ENCODE measurements at places on chromosomes 3 and 15.
A peak's percentile ranks its signal among the peaks of the same experiment; 100 is the strongest.

- no peak overlapping the region for H3K4me3 ChIP-seq
- no peak overlapping the region for H3K27ac ChIP-seq
- H3K4me1 ChIP-seq, result no peaks in the 10 kb centered on the region
- DNase-seq, result no peak
Measured at GRCh38 chr3:99287876-99288275, 350.5 kb upstream of the COL8A1 start.

GRCh38 chr3:32203854-32204253, 34.6 kb upstream of the CMTM8 start:
- no peak for DNase-seq
- no peak overlapping the region for H3K27ac ChIP-seq
- no peak overlapping the region for H3K4me3 ChIP-seq

DNA sequence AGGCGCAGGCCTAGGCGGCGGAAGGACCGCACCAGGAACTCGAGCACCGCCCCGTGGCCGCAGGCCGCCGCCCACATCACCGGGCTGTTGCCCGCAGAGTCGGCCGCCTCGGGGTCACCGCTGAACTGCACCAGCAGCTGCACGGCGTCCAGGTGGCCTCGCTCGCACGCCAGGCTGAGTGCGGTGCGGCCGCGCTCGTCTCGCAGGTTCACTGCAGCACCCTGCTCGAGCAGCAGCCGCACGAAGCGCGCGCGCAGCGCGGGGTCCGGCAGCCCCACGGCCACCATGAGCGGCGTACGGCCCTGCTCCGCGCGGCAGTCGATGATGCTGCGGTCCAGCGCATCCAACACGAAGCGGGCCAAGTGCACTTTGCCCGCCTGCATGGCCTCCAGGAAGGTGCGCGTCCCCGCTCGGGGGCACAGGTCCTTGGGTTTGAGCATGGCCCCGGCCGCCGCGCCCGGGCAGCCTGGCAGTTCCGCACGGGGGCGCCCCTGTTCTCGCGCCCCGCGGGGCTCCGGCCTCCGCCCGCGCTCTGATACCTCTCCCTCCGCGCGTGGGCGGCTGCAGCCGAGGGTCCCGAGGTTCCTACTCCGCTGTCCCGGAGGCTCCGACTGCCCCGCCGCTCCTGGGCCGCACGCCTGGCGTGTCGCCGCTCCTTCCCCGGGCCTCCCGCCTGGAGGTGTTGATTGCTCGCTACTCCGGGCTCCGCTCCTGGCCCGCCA, 556 bp downstream of the ANKRD63 start:
- H3K27ac ChIP-seq, result no peak overlapping the region
- DNase-seq, result peak; percentile 78
- H3K4me1 ChIP-seq, result peaks cover 2% of the 10 kb centered on the region
- no peaks in the 10 kb centered on the region for H3K36me3 ChIP-seq
- H3K27me3 ChIP-seq, result peaks cover 49% of the 10 kb centered on the region

DNA sequence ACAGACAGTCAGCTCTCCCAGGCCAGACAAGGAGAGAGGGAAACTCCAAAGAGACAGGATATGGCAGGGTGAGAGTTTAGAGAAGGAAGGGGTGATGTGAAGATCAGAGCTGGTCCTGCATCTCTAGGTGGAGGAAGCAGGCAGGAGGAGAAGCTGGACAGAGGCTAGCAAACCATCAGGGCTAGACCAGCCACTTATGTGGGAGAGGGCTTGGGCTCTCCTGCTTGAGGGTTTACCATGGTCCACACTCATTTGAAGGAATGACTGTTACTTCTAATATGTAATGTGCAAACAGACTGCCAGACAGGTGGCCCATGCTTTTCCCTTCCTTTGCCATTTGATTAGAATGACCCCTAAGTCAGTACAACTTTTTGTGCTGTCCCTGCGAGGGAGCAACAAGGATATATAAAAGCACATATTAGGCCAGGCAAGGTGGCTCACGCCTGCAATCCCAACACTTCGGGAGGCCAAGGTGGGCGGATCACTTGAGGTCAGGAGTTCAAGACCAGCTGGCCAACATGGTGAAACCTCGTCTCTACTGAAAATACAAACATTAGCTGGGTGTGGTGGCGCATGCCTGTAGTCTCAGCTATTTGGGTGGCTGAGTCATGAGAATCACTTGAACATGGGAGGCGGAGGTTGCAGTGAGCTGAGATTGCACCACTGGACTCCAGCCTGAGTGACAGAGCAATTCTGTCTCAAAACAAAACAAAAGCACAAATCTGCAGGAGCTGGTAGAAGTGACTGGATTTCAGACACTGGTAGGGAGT, 41.0 kb upstream of the MANF start:
- H3K36me3 ChIP-seq, result peaks cover 1% of the 10 kb centered on the region
- DNase-seq, result no peak
- no peaks in the 10 kb centered on the region for H3K27me3 ChIP-seq
- H3K27ac ChIP-seq, result no peak overlapping the region
- no peaks in the 10 kb centered on the region for H3K4me1 ChIP-seq

DNA sequence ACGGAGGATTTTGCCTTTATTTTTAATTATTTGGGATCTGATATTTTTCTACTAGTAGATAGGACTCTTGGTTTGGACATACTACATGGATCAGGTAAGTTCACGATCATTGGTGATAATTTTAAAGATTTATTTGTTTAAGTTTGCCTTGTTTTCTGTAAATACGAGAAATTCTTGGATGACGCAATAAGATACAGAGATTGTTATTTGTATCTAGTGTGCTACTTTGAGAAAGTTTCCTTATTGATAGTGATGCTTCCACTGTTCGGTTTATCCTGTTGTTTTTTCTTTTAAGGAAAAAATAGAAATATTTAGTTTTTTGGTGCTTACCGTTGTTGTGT, 577 bp downstream of the CHD2 start:
- peaks cover 43% of the 10 kb centered on the region for H3K4me1 ChIP-seq
- peak overlapping the region; percentile 91 for H3K4me3 ChIP-seq
- peaks cover 61% of the 10 kb centered on the region for H3K36me3 ChIP-seq
- H3K27me3 ChIP-seq, result no peaks in the 10 kb centered on the region
- DNase-seq, result no peak
- peak overlapping the region; percentile 97 for H3K27ac ChIP-seq

DNA sequence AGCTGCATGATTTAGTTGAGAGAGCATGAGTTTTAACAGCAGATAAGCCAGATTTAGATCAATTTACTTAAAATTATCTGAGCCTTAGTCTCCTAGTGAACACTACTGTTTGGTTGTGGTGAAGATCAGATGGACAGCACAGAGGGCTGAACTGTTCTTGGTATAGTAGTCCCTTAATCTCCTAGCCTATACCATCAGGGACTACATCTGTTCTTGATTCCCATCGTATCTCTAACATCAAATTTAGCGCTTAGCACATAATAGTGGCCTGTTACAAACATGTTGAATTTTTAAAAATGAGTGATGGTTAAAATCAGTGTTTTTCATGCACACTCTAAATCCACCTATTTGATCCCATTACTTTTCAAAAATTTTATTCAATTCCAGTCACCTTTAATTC, 507.7 kb downstream of the GRM7 start:
- no peak overlapping the region for H3K4me3 ChIP-seq
- H3K36me3 ChIP-seq, result no peaks in the 10 kb centered on the region
- H3K27ac ChIP-seq, result no peak overlapping the region
- H3K4me1 ChIP-seq, result no peaks in the 10 kb centered on the region

DNA sequence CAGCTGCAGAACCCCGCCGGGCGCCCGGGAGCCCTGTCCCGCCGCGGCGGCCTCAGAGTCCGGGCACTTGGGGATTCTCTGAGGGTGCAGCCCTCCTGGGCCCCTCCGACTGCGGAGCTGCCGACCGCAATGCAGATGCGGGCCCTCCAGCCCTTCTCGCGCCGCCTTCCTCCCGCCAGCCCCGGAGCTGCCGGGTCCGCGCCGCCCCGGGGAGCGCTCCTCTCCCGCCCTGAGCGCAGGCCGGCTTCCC, 320 bp upstream of the ACAN start:
- peaks cover 60% of the 10 kb centered on the region for H3K27me3 ChIP-seq
- peaks cover 3% of the 10 kb centered on the region for H3K4me1 ChIP-seq
- no peaks in the 10 kb centered on the region for H3K36me3 ChIP-seq
- H3K27ac ChIP-seq, result no peak overlapping the region
- no peak overlapping the region for H3K4me3 ChIP-seq

DNA sequence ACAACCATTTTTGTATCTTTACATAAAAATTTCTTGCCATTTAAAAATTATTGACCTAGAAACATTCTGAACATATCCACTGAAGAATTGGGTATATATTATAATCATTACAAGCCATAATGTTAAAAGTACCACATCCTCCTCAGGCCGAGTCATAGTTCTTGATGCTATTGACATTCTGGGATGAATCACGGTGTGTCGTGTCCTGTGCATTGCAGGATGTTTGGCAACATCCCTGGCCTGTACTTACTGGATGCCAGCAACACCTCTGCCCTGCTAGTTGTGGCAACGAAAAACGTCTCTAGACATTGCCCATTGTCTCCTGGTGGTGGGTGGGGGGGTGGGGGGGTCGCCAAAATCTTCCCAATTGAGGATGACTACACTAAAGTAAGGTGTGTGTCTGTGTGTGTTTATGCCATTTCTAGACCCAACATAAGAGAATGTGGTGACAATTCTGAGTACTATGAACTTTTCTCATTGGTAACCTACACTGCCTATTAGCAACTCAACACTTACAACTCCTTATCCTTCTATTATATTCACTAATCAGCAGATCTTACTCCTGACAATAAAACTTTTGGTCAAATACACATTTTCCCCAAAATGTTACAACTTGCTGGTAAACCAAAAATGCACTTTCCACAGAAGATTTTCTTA, 471.6 kb downstream of the FOXP1 start:
- H3K27ac ChIP-seq, result peak overlapping the region; percentile 17
- H3K4me1 ChIP-seq, result peaks cover 39% of the 10 kb centered on the region
- H3K27me3 ChIP-seq, result no peaks in the 10 kb centered on the region
- H3K4me3 ChIP-seq, result no peak overlapping the region

GRCh38 chr15:73240866-73241499, 127.8 kb downstream of the HCN4 start:
- H3K27ac ChIP-seq, result no peak overlapping the region
- peak; percentile 53 for DNase-seq
- no peaks in the 10 kb centered on the region for H3K36me3 ChIP-seq
- H3K4me3 ChIP-seq, result no peak overlapping the region
- peaks cover 3% of the 10 kb centered on the region for H3K27me3 ChIP-seq

GRCh38 chr3:169137076-169137475, 526.4 kb downstream of the MECOM start:
- no peak overlapping the region for H3K4me3 ChIP-seq
- peaks cover 49% of the 10 kb centered on the region for H3K27me3 ChIP-seq

GRCh38 chr15:64443747-64444621, 16.4 kb upstream of the ZNF609 start:
- H3K4me1 ChIP-seq, result peaks cover 40% of the 10 kb centered on the region
- DNase-seq, result no peak

- peaks cover 8% of the 10 kb centered on the region for H3K36me3 ChIP-seq
- no peak overlapping the region for H3K27ac ChIP-seq
- H3K4me1 ChIP-seq, result no peaks in the 10 kb centered on the region
- H3K27me3 ChIP-seq, result no peaks in the 10 kb centered on the region
Measured at GRCh38 chr3:57281715-57282114, 10.8 kb downstream of the ASB14 start.

- no peak overlapping the region for H3K27ac ChIP-seq
- H3K4me3 ChIP-seq, result no peak overlapping the region
- peaks cover 4% of the 10 kb centered on the region for H3K36me3 ChIP-seq
- no peaks in the 10 kb centered on the region for H3K27me3 ChIP-seq
Measured at GRCh38 chr3:12981306-12982275, 91.6 kb downstream of the IQSEC1 start.

DNA sequence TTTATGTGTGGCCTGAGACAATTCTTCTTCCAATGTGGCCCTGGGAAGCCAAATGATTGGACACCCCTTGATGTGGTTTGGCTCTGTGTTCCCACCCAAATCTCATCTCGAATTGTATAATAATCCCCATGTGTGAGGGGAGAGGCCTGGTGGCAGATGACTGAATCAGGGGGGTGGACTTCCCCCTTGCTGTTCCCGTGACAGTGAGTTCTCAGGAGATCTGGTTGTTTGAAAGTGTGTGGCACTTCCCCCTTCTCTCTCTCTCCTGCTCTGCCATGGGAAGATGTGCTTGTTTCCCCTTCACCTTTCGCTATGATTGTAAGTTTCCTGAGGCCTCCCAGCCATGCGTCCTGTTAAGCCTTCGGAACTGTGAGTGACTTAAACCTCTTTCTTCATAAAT, 60.1 kb upstream of the PARL start:
- no peaks in the 10 kb centered on the region for H3K27me3 ChIP-seq
- no peak overlapping the region for H3K27ac ChIP-seq
- no peak overlapping the region for H3K4me3 ChIP-seq
- DNase-seq, result no peak

DNA sequence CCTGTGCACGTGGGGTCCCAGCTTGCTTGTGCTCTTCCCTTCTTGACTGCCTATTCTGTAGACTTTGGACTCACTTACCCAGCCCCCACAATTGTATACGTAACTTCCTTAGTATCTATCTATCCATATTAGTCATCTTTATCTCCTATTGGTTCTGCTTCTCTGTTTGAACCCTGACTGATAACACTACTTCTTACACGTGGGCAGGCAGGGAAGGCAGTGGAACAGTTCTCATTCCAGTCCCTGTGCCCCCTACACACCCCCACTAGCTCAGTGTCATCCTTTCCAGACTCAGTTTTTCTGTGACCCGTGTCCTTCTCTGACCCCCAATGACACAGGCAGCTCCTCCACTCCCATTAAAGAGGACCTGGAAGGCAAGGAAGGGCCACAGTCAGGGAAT, 74.2 kb upstream of the FBN1 start:
- H3K27ac ChIP-seq, result no peak overlapping the region
- peaks cover 34% of the 10 kb centered on the region for H3K36me3 ChIP-seq
- H3K27me3 ChIP-seq, result no peaks in the 10 kb centered on the region
- H3K4me3 ChIP-seq, result no peak overlapping the region
- no peaks in the 10 kb centered on the region for H3K4me1 ChIP-seq

- H3K4me3 ChIP-seq, result no peak overlapping the region
- H3K4me1 ChIP-seq, result peaks cover 2% of the 10 kb centered on the region
- H3K27ac ChIP-seq, result no peak overlapping the region
Measured at GRCh38 chr15:89753855-89754254, 2.8 kb upstream of the MESP1 start.

GRCh38 chr3:188673646-188674186, 498.1 kb upstream of the TPRG1 start:
- peaks cover 12% of the 10 kb centered on the region for H3K36me3 ChIP-seq
- H3K27me3 ChIP-seq, result no peaks in the 10 kb centered on the region
- H3K4me1 ChIP-seq, result peaks cover 6% of the 10 kb centered on the region
- H3K4me3 ChIP-seq, result no peak overlapping the region
- no peak for DNase-seq

DNA sequence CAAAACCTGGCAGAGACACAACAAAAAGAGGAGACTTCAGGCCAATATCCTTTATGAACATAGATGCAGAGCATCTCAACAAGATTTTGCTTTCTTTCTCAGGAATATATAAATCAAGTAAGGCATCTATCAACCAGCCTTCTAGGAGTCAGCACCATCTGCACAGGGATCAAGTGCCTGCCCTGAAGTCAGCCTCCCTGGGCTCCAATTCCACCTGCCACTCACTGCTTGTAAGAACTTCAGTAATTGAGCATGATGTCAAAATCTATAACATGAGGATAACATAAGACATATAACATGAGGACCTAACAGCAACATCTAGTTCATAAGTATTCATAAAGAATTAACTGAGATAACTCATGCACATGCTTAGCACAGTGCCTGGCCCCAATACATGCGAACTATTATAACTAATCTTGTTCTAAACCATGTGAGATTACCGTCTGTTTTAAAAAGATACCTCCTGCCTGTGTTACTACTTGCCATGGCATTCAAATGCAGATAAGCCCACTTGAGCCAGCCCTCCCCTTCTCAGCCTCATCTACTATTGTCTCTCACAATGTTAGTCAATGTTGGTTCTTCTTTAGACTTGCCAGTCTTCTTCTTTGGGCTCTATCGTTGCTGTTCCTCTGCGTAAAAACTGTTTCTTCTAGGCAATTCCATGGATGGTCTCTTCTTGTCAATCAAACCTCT, 91.6 kb downstream of the PLD1 start:
- no peak for DNase-seq
- no peaks in the 10 kb centered on the region for H3K36me3 ChIP-seq
- no peak overlapping the region for H3K27ac ChIP-seq
- H3K4me3 ChIP-seq, result no peak overlapping the region
- H3K4me1 ChIP-seq, result no peaks in the 10 kb centered on the region

Measured in activated naive CD8-positive, alpha-beta T cell treated with anti-CD3 and anti-CD28 coated beads, Interleukin-2, amount 10 ng/mL, durations not matched to agents 7 days and 5 days (primary cell).